Activated naive CD4-positive, alpha-beta T cell treated with anti-CD3 and anti-CD28 coated beads, Interleukin-2, amount 50 U/mL, for 72 hours (primary cell): ENCODE measurements at places on chromosomes 13 and 19. TPM values are rescaled to one million over a fixed set of nuclear protein-coding genes. Genes with fewer than 3 reads are reported as not detected.

DNA sequence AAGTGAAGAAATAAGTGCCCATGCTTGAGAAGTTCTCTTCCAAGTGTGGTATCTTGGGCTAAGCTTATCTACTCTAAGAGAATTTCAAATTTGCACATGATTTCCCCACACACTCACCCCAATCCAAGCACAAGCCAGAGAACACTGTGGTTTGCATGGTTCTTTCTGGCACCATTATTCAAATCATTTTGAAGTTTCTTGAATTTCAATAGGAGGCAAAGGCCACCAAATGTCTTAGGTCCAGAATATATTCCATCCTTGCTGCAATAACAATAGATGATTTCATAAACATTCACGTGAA, 359.7 kb downstream of the IRS2 start:
- DNase-seq: no peak

- DNase-seq: no peak
Measured at GRCh38 chr19:5923356-5923755, 9.3 kb downstream of the CAPS start.

- DNase-seq: no peak
Measured at GRCh38 chr19:33323093-33323820, 20.9 kb upstream of the CEBPA start.

GRCh38 chr19:17725422-17726078, 6.3 kb downstream of the MAP1S start:
- DNase-seq: no peak

- DNase-seq: no peak
Measured at GRCh38 chr13:30314069-30314468, 6.7 kb upstream of the KATNAL1 start.

DNA sequence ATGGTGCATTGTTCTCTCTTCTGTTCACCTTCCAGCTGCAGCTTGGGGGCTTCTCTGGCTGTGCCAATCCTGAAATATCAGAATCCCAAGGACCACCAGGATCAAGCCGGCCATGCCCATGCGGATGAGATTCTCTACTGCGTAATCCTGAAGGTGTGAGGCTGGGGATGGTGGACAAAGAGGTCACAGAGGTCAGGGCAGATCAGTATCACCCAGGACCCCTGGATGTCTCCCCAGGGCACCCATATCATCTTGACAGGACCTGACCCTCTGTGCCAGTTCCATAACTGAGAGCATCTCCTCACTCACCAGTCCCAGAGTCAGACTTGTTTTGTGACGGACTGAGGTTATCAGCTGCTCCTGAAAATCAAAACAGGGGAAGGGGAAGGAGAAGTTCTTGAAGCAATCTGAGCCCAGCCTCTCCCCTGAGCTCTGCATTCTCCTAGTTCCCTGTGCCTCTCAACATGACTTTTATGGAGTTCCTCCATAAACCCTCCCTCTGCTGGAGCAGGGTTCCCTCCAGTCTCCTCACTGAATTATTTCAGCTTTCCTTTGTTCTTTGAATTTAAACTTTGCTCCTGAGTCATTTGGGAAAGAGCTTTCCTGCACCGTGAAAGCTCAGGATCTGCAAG, 5.5 kb downstream of the LILRA5 start:
- no peak for DNase-seq

GRCh38 chr13:107238262-107238981, 670.5 kb upstream of the ARGLU1 start:
- no peak for DNase-seq

GRCh38 chr13:28657784-28658538, 969 bp upstream of the POMP start:
- no peak for DNase-seq

DNA sequence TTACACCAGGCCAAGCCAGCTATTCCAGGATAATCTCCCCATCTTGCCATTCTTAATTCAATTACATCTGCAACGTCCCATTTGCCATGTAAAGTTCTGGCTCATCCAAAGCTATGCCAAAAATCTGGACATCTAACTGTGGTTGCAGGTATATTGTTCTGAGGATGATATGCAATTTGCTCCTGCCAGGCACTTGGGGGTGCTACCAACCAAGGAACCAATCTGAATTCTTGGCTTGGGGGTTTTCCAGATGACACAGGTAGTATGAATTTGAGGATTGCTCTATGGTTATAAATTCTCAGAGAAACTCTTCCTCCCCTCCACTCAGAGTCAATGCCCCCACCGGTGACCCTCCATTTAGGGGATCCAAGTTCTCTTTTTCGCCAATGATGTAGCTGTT, 33.0 kb downstream of the CRYL1 start:
- DNase-seq: no peak

DNA sequence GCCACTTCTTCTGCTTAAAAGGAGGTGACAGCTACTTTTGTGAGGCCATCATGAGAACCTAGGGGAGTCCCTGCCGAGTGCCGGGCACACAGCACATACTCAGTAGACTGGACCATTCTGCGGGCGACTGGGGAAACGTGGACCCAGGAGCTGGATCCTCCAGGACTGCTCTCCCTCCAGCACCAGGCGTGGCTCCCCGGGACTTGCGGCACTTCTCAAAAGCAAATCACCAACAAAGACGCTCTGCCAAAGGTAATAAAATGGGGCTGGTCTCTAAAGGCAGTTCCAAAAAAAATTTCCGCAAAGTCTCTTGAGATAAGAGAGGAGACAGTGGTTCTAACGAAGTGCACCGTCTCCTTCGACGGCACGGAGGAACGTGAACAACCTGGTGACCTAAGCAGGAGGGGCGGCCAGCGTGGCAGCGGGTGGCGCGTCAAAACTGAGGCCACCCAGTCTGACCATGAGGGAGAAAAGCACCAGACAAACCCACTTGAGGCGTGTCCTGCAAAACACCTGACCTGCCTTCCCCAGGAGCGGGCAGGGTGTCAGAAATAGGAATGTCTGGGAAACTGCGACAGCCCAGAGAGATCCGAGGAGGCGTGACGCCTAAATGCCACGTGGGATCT, 1.4 kb upstream of the TMPRSS9 start:
- no peak for DNase-seq

DNA sequence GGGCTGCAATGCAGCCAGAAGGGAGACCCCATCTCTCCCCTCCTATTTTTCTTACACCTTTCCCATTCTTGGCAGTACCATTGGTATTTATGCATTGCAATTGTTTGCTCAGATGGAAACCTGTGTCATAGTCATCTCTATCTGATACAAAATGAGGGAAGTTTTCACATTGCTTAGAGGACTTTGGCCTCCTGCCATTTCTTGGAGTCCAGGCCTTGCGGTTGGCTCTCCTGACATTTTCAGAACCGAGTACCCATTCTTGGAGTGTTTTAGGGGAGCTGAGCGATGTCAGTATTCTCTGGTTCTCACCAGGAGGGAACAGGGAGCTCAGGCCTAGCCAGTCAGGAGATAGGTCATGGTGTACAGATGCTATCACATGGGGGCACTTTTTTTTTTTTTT, 1.5 kb downstream of the SIN3B start:
- DNase-seq: no peak

DNA sequence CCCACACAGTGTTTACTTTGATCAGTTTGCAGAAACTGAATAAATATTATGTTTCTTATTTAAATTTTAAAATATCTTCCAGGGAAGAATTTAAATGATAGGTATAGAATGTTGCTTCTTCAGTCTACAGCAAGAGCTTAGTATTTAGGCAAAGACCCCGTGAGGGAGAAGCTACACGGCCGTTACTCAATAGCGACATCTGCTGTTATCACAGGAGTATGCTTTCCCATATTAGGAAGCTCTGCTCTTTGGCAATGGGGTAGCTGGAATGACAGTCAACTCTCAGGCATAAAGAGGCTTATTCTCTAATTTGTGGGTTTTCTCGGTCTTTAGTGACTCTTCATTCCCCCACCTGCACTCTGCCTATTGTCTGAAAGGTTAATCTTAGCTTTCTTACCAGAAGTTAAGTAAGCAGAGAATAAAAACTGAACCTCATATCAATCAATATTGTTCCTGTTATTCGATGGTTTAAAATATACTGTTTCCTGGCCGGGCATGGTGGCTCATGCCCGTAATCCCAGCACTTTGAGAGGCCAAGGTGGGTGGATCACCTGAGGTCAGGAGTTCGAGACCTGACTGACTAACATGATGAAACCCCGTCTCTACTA, 13.2 kb upstream of the LHFPL6 start:
- peak; percentile 26 for DNase-seq

- DNase-seq: no peak
Measured at GRCh38 chr13:57716295-57716694, 84.8 kb downstream of the PCDH17 start.

- no peak for DNase-seq
Measured at GRCh38 chr13:53821632-53822031, 793.0 kb downstream of the OLFM4 start.

DNA sequence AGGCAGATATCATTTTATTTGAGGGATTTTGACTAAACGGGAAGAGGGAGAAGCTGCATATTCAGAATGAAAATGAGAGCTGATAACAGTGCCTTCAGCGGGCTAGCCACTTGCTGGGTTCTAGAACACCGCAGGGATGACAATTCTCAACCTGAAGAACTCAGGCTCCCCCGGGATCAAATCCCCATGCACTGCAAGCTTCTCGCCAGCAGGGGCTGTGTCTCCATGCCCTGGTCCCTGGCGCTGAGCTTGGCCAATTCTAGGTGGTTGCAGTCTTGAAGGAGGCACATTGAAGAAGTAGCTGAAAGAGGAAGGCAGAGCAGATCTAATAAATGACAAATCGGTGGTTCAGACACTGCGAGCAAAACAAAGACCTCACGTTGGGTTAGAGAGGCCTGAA, 128.7 kb downstream of the UQCRFS1 start:
- DNase-seq: no peak

- DNase-seq: no peak
Measured at GRCh38 chr13:77619655-77620054, 77.8 kb upstream of the SLAIN1 start.

DNA sequence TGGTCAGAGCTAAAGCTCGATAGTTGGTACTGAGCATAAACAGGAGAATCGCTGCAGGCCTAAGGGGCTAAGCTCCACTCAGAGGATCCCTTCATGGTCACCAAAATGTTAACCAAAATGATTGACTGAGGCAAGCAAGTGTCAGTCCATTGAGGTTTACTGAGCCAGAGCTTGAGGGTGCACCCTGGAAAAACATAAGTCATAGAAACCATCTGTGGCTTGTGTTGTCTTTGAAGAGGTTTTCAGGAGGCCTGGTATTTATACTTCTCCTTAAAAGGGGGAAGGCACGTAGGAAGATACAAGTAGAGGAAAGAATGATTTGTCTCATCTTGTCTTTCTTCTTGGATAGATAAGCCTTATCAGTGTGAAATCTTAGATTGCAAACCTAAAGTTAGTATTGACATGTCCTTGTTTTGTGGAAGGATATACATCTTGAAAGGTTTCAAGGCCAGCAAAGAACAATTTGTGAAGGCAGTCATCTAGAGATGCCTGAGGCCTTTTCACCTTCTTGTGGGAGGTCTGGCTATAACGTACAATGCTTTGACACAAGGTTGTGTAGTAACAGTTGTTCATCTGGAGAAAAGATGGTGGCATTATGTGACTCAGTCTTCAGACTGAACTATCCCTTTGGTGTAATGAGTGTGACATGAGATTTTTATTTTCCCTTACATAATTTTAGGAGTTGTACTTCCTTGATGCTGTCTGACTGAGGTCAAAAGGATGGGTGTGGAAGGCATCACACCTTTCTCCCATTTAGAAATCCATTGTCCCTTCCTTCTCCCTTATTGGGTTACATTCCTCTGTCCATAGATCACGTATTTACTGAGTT, 14.7 kb upstream of the CEACAM6 start:
- no peak for DNase-seq

DNA sequence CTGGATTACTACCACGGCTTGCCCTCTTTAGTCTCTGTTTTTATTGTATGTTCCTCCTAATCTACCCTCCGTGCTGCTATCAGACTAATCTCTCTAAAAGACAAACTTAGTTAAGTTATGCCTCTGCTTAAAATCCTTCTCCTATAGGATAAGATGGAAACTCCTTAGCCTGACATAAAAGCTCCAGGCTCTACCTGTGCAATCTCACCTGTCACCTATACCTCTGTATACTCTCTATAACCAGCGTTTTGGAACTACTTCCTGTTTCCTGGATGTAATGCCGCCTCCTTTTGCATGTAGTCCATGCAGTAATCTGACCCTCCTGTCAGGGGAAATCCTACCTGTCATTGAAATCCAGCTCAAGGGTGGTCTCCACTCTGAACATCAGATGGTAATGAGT, 41.2 kb downstream of the OLFM4 start:
- DNase-seq: no peak

- no peak for DNase-seq
Measured at GRCh38 chr13:59458908-59459579, 704.7 kb downstream of the DIAPH3 start.

GRCh38 chr13:38743466-38743865, 56.6 kb downstream of the FREM2 start:
- no peak for DNase-seq

- DNase-seq: no peak
Measured at GRCh38 chr19:6063576-6064335, 46.5 kb downstream of the RFX2 start.

- DNase-seq: no peak
Measured at GRCh38 chr19:19051478-19052213, 12.1 kb upstream of the SLC25A42 start.

DNA sequence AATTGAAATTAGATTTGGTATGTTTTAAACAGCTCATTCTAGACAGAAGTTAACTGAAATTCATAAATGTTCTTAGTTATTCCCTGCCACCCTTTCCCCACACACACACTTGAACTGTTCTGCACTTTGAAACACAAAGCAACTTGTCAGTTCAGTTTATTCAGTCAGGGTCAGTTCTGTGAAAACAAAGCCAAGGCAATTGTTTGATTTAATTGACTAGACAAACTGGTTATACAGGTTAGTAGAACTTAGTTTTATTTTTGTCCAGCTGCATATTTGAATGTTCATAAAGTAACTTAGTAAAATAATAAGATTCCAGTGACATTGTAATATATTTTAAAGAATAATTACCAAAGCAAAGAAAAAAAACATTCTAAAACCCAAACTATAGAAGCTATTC, 98.3 kb upstream of the KLF5 start:
- DNase-seq: no peak

GRCh38 chr13:32026623-32027022, 5.0 kb upstream of the FRY start:
- no peak for DNase-seq

The OSCAR gene
- not detected for total RNA-seq

The KLK4 gene
- not detected for total RNA-seq

The KRTDAP gene
- total RNA-seq: not detected

The OVOL3 gene
- total RNA-seq: not detected

The NANOS3 gene
- 0.88 TPM for total RNA-seq

The FAM216B gene
- not detected for total RNA-seq

The CFAP97D2 gene
- not detected for total RNA-seq

The MAB21L1 gene
- total RNA-seq: not detected

The SIAH3 gene
- total RNA-seq: 0.02 TPM

The ZNF543 gene
- 3.4 TPM for total RNA-seq

The RGCC gene
- 216 TPM for total RNA-seq

The PIN1 gene
- total RNA-seq: 75.7 TPM

The SMIM24 gene
- total RNA-seq: 0.72 TPM

The ZNF844 gene
- 8.3 TPM for total RNA-seq

The ZNF560 gene
- total RNA-seq: not detected
